ENCODE measurements at places on chromosomes 11 and 22. TPM values are rescaled to one million over a fixed set of nuclear protein-coding genes. Genes with fewer than 3 reads are reported as not detected.

PRRG4 gene
- total RNA-seq, result 0.07 TPM

SEPTIN3 gene
- 0.67 TPM for total RNA-seq

MUC5AC gene
- total RNA-seq, result not detected

TBRG1 gene
- total RNA-seq, result 60.7 TPM

GNAZ gene
- 3.6 TPM for total RNA-seq

PLET1 gene
- total RNA-seq, result not detected

WNT11 gene
- total RNA-seq, result not detected

SLC37A4 gene
- 6.8 TPM for total RNA-seq

NOL12 gene
- 38.2 TPM for total RNA-seq

LRRC4C gene
- total RNA-seq, result not detected

DNAJC4 gene
- 41.9 TPM for total RNA-seq

GGTLC3 gene
- not detected for total RNA-seq

OR52E8 gene
- total RNA-seq, result not detected

OR10D3 gene
- not detected for total RNA-seq

SLC5A4 gene
- not detected for total RNA-seq

OTUB1 gene
- total RNA-seq, result 78.6 TPM

GDPD4 gene
- not detected for total RNA-seq

TMEM121B gene
- total RNA-seq, result 0.10 TPM

CBLIF gene
- total RNA-seq, result not detected

SMTNL1 gene
- not detected for total RNA-seq

Data from CD4-positive, CD25-positive, alpha-beta regulatory T cell (primary cell).